GM23338 (cell line): ENCODE measurements at places on chromosomes 1 and 21. TPM values are rescaled to one million over a fixed set of nuclear protein-coding genes. Genes with fewer than 3 reads are reported as not detected.

The NPPA gene
- 0.29 TPM in 1 of 2 replicates, not detected in the other for polyA plus RNA-seq

The ITGB2 gene
- polyA plus RNA-seq, result 0.40 and 0.44 TPM in 2 replicates

The FCGR1A gene
- not detected in 2 replicates for polyA plus RNA-seq

The HJV gene
- 0.45 and 0.99 TPM in 2 replicates for polyA plus RNA-seq

The GJB5 gene
- 0.64 TPM in 1 of 2 replicates, not detected in the other for polyA plus RNA-seq

The KCNE2 gene
- polyA plus RNA-seq, result 0.49 and 0.55 TPM in 2 replicates

The OR6F1 gene
- not detected in 2 replicates for polyA plus RNA-seq

The TTC34 gene
- 0.08 and 0.10 TPM in 2 replicates for polyA plus RNA-seq

The CELA2A gene
- not detected in 2 replicates for polyA plus RNA-seq

The SLC44A3 gene
- polyA plus RNA-seq, result 4.0 and 4.5 TPM in 2 replicates

The WDR64 gene
- not detected in 2 replicates for polyA plus RNA-seq

The TRMT13 gene
- polyA plus RNA-seq, result 16.4 and 22.8 TPM in 2 replicates

The SPOCD1 gene
- polyA plus RNA-seq, result 0.68 and 0.73 TPM in 2 replicates

The GJA8 gene
- polyA plus RNA-seq, result not detected in 2 replicates

The BGLAP gene
- 0.36 and 1.2 TPM in 2 replicates for polyA plus RNA-seq

The FCRL2 gene
- not detected in 2 replicates for polyA plus RNA-seq

The WDR77 gene
- 75.0 and 85.9 TPM in 2 replicates for polyA plus RNA-seq

The KISS1 gene
- polyA plus RNA-seq, result not detected in 2 replicates

The CRABP2 gene
- polyA plus RNA-seq, result 137 and 138 TPM in 2 replicates

The NGF gene
- 0.92 and 1.1 TPM in 2 replicates for polyA plus RNA-seq

The RGS5 gene
- polyA plus RNA-seq, result 18.4 and 23.4 TPM in 2 replicates

The NHLH2 gene
- 1.8 and 1.9 TPM in 2 replicates for polyA plus RNA-seq

The KRTAP19-3 gene
- polyA plus RNA-seq, result not detected in 2 replicates

The AMIGO1 gene
- polyA plus RNA-seq, result 0.53 and 0.61 TPM in 2 replicates

The PROX1 gene
- 0.66 and 0.92 TPM in 2 replicates for polyA plus RNA-seq

The FAM151A gene
- polyA plus RNA-seq, result not detected in 2 replicates

The PTPN14 gene
- polyA plus RNA-seq, result 18.0 and 18.7 TPM in 2 replicates

The GSTM5 gene
- 4.4 and 5.0 TPM in 2 replicates for polyA plus RNA-seq

The SMIM1 gene
- 7.2 and 12.0 TPM in 2 replicates for polyA plus RNA-seq

The TTLL7 gene
- 5.1 and 6.7 TPM in 2 replicates for polyA plus RNA-seq

The OLFM3 gene
- 0.19 and 0.21 TPM in 2 replicates for polyA plus RNA-seq

The GBP2 gene
- not detected in 2 replicates for polyA plus RNA-seq

The OR2L13 gene
- not detected in 2 replicates for polyA plus RNA-seq

The LGR6 gene
- 0.89 and 0.96 TPM in 2 replicates for polyA plus RNA-seq

The CHI3L1 gene
- polyA plus RNA-seq, result not detected in 2 replicates

The RBM15 gene
- polyA plus RNA-seq, result 20.6 and 20.8 TPM in 2 replicates

The FCGR2B gene
- not detected in 2 replicates for polyA plus RNA-seq

The NCMAP gene
- polyA plus RNA-seq, result 0.12 and 0.23 TPM in 2 replicates

The PPIH gene
- 122 and 132 TPM in 2 replicates for polyA plus RNA-seq

The FMO2 gene
- polyA plus RNA-seq, result 0.31 TPM in 1 of 2 replicates, not detected in the other

The HSD17B7 gene
- 29.1 and 31.9 TPM in 2 replicates for polyA plus RNA-seq

The CACNA1S gene
- not detected in 2 replicates for polyA plus RNA-seq

The TMEM200B gene
- polyA plus RNA-seq, result 4.9 and 5.3 TPM in 2 replicates
